ENCODE measurements at places on chromosomes 7 and 10.

DNA sequence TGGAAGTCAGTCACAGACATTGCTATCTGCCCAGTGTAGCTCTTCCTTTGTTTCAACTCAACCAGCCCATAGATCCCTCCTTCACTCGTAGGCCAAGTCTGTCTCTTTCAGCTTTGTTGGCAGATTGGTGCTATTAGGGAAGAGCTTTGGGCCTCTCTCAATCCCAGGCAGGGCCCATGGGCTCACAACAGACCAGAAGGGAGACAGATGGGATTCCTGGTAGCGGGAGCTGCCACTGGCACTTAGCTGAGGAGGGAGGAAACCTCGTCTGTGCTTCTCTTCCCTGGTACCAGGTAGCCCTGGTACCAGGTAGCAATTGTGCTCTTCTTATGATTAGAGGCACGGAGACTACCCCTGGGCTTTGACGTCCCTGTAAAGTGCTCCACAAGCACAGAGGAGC is 592.0 kb downstream of the TYW1 start:
- no peak for DNase-seq

DNA sequence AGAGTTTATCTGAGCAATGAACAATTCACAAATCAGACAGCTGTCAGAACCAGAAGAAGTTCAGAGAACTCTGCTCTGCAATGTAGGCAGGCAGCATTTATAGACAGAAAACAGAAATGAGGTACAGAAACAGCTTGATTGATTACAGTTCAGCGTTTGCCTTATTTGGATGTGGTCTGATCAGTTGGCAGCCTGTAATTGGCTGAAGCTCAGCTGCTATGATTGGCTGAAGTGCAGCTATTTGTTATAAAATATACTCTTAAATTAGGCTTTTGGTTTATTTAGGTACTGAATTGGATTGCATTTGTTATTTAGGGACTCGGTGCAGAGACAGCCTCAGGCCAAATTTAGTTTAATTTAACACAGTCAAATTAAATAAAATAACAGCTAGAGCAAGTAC is 85.8 kb upstream of the JAZF1 start:
- DNase-seq = no peak

DNA sequence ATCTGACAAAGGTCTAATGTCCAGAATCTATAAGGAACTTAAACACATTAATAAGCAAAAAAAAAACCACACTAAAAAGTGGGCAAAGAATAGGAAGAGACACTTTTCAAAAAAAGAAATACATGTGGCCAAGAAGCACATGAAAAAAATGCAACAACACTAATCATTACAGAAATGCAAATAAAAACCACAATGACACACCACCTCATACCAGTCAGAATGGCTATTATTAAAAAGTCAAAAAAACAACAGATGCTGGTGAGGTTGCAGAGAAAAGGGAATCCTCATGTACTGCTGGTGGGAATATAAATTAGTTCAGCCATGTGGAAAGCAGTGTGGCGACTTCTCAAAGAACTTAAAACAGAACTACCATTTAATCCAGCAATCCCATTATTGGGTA is 119.0 kb downstream of the LMBR1 start:
- DNase-seq = peak; percentile 20

GRCh38 chr10:61554925-61555324 is 101.7 kb upstream of the TMEM26 start:
- DNase-seq = peak; percentile 27

DNA sequence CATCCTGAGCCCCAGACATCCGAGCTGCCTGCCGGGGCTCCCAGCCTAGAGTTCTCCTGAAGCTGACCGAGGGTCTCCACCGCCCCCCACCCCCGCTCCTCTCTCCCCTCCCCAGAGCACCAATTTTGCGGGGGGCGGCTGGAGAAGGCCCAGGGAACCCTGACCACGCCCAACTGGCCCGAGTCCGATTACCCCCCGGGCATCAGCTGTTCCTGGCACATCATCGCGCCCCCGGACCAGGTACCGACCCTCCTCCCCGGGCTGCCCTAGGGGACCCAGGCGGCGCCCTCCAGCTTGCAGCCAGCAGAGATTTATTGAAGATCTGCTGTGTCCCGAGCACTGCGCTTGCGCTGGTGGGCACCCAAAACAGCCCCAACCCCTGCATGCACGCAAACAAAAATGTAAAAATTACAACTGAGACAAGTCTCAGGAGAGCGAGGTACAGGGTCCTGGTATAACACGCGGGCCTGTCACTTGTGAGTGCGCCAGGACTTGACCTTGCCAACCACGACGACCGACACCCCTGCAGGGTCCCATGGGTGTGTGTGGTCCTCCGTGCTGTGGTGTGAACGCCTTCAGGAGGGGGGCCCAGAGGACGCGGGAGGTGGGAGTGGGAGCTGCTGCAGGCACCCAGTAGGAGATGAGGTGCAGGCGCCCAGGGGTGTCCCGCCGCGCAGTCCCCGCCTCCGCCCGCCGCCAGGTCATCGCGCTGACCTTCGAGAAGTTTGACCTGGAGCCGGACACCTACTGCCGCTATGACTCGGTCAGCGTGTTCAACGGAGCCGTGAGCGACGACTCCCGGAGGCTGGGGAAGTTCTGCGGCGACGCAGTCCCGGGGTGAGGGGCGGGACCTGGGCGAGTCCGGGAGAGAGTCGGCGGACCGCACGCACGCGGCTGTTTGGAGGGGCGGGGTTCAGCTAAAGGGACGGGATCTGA is 3.1 kb downstream of the PCOLCE start:
- peak; percentile 75 for DNase-seq

- no peak for DNase-seq
Measured at GRCh38 chr7:21260939-21261338, 166.9 kb upstream of the SP4 start.

DNA sequence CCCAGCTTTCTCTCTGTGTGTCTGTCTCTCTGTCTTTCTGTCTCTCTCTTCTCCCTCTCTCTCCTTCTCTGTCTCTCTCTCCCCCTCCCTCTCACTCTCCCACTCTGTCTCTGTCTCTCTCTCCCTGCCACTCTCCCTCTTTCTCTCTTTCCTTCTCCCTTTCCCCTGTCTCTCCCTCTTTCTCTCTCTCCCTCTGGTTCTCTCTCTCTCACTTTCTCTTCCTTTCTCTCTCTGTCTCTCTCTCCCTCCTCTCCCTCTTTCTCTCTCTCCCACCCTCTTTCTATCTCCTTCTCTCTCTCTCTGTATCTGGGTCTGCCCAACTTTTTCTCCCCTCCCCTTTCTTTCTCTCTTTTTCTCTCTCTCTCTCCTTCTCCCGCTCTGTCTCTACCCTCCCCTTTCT is 36.5 kb downstream of the SEC61G start:
- DNase-seq = no peak

GRCh38 chr7:142385491-142386340 is 127.9 kb upstream of the PRSS58 start:
- peak; percentile 92 for DNase-seq

GRCh38 chr7:7251742-7252141 is 69.4 kb downstream of the C1GALT1 start:
- DNase-seq = peak; percentile 54

DNA sequence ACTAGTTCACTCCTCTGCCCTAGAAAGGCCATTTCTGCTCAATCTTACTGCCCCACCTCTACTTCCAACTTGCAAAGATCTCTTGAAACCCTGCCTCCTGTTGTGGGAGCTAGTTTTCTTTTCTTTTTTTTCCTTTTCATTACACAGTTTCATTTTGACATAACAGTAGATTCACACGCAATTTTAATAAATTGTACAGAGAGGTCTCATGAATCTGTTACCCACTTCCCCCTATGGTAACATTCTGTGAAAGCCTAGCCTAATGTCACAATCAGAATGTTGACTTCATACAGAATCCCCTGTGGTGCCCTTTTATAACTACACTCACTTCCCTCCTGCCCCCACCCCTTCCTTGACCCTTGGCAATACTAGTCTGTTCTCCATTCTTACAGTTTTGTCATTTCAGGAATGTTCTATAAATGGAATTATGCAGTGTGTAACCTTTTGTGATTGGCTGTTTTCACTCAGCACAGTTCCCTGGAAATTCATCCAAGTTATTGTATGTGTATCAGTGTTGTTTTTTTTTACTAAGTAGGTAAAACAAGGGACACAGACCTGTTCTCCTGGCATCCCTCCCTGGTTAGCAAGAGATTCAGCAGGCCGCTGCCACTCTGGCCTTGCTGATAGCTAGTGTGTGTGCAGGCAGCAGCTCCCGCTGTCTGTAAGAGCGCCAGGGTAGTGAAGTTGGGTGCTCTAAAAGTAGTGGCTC is 21.5 kb downstream of the CHST3 start:
- DNase-seq = peak; percentile 53

- peak; percentile 31 for DNase-seq
Measured at GRCh38 chr10:70265032-70265689, 18.6 kb downstream of the NPFFR1 start.

DNA sequence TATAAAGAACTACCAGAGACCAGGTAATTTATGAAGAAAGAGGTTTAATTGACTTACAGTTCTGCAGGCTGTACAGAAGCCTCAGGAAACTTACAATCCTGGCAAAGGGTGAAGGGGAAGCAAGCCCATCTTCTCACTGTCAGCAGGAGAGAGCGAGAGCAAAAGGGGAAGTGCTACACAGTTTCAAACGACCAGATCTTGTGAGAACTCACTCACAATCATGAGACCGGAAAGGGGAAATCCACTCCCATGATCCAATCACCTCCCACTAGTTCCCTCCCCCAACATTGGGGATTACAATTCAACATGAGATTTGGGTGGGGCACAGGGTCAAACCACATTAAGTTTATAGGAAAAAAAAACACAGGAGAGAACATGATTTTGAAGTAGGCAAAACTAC is 222.1 kb upstream of the SHH start:
- DNase-seq = peak; percentile 85

GRCh38 chr7:29946428-29947186 is 43.0 kb downstream of the SCRN1 start:
- peak; percentile 56 for DNase-seq

DNA sequence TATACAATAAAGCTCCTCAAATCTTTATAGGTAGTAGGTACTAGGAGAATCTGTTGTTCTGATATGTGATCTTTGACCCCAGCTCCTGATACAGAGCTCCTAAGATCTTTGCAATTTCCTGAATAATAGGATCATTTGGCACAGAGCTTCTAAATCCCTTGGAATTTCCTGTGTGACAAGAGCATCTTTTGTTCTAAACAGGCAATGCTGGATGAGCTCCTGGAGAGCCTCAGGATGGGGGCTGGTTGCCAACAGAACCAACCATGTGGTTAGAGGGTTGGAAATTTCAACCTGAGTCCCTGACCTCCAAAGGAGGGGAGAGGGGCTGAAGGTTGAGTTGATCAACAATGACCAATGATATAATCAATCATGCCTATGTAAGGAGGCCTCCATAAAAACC is 629.0 kb downstream of the CCSER2 start:
- DNase-seq = no peak

- DNase-seq = no peak
Measured at GRCh38 chr10:21352886-21353285, 172.6 kb downstream of the SKIDA1 start.

GRCh38 chr7:97401398-97401797 is 283.9 kb downstream of the SDHAF3 start:
- DNase-seq = no peak

GRCh38 chr10:113232928-113233511 is 283.0 kb downstream of the TCF7L2 start:
- DNase-seq = peak; percentile 33

DNA sequence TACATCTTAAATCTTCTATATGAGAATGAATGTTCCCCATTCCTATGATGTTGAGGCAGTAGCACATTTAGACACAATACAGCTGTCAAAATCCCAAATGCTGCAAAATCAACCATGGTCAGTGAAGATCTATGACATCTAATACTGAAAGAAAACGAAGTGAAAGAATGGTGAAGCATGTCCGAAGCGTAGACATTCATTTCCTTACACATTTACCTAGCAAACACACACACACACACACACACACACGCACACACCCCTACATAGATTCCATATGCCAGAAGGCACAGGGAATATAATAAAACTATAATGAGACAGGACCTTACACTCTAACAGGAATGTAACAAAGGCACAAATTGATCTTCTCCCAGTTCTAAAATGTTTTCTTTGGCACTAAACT is 32.5 kb downstream of the CCDC6 start:
- DNase-seq = no peak

- DNase-seq = no peak
Measured at GRCh38 chr10:101646364-101646763, 48.6 kb downstream of the FBXW4 start.

GRCh38 chr7:27110186-27111031 is 7.9 kb upstream of the HOXA2 start:
- DNase-seq = no peak

- DNase-seq = no peak
Measured at GRCh38 chr10:21083861-21084260, 186.8 kb upstream of the NEBL start.

DNA sequence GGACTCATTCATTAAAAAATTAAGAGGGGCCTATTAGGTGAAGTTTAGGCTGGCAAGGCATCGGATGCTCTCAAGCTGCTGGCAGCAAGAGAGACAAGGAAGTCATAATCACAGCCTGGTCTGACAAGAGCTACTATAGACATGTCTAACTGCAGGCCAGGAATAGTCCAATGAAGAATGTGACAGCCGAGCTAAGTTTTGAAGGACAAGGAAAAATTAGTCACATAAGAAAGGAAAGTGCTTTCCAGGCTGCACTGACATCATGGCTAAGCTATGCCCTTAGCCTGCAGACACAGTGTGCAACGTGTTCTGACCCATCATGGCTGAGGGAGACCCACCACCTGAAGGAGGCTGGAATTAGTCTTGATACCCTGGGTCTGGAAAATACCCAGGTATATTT is 281.1 kb downstream of the PLXNA4 start:
- no peak for DNase-seq

GRCh38 chr10:116798859-116799258 is 50.4 kb upstream of the ENO4 start:
- no peak for DNase-seq

DNA sequence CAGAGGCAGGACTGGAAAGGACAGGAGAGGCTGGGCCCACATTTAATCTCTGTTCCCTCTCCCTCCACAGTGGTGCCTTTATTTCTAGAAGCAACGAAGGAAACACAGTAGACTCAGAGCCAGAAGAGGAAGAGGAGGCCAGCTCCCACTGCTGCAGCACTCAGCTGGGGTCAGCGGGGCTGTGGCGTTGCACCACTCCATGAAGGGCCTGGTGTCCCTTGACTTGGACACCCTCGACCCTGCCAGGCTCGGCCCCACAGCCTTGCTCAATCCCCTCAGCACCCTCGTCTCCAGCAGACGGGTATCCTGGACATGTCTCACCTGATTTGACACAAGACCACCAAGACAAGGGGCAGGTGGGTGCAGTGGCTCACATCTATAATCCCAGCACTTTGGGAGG is 38.8 kb downstream of the PRKAG2 start:
- DNase-seq = no peak

GRCh38 chr10:16777473-16778370 is 39.5 kb downstream of the RSU1 start:
- DNase-seq = peak; percentile 80

DNA sequence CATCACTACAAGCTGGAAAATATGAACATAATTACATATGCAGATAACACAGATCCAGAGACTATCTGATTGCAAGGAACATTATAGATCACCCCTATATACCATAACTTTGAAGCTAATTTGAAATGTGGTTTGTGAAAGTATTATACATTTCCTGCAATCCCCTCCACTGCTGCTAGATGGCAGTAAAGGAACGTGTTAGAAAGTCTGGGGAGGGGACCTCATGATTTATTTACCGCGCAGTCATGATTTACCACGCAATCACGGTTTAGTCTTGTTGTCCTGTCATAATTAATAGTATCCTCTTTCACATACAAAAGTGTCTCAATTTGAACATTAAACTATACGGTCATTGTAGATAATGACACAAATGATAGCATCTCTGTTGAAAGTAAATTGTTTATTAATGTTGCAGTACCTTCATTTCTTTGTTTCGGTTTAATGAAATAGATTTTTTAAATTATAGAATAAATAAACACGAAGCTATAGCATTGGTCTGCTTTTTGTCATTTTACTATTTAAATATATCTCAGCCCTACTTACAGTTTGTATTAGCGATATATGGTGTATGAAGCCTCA is 145.3 kb upstream of the PRSS1 start:
- DNase-seq = peak; percentile 89
